ENCODE measurements at places on chromosomes 3 and 15.

DNA sequence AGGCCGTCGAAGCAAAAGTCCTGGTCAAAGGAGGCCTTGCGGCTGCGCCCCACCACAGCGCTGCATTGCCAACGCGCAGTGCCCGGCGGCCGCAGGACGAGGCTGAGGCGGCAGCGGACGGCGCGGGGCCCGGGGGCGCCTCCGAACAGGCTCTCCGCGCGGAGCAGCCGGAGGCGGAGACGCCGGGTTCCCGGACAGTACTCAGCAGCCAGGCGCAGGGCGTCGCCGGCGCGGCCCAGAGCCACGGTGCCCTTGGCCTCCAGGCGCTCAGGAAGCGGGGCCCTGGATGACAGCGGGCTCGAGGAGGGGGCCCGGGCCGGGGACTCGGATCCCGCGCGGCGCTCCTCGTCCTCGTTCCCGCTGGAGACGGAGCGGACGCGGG lies 1.1 kb downstream of the C2CD4B start:
- DNase-seq = no peak

DNA sequence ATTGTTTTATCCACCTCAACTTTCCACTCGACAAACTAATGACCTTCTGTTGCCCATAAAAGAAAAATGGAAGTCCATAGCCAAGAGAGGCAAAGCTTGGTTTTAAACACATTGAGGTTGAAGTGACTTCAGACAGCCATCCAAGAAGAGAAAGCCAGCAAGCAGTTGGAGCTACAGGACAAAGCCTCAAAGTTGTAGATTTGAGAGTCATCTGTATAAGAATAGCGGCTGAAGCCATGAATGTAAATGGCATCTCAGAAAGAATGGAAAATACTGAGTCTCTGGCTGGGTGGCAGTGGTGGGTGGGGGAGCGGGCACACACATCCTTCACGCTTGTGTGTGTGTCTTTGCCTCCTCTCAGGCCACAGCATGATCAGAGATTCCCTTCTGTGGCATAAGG lies 124.1 kb upstream of the CHRM5 start:
- no peak for DNase-seq

- DNase-seq = no peak
Measured at GRCh38 chr3:117734496-117734895, 1024.9 kb downstream of the TUSC7 start.

DNA sequence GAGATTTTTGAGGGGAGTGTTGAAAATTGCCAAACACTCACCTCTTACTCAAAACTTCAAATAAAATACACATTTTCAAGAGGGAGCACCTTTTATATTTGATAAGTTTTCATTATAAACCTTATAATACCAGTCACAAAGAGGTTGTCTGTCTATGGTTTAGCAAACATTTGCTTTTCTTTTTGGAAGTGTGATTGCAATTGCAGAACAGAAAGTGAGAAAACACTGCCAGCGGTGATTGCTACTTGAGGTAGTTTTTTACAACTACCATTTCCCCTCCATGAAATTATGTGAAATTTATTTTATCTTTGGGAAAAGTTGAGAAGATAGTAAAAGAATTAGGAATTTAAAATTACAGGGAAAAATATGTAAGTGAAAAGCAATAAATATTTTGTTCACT lies 20.1 kb downstream of the DIPK2A start:
- DNase-seq = no peak

DNA sequence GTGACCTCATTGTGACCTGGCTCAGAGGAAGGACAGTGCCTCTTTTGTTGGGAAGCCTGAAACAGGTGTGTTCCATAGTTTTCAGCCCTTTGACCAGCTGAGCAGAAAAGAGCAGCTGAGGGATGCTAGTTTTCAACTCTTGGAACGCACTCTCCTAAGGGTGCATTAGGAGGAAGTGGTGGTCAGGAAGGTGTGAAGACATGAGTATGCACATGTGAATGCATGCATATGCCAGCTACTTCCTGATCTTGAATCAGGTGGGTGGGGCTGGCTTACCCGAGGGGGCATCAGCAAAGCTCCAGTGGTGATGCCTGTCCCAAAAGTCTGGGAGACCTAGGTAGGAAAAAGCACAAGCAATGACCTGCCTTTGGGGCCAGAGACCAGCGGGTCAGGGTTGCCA lies 23.3 kb upstream of the CEMIP start:
- DNase-seq = no peak

GRCh38 chr15:57296473-57297162 lies 79.7 kb upstream of the CGNL1 start:
- DNase-seq = no peak

DNA sequence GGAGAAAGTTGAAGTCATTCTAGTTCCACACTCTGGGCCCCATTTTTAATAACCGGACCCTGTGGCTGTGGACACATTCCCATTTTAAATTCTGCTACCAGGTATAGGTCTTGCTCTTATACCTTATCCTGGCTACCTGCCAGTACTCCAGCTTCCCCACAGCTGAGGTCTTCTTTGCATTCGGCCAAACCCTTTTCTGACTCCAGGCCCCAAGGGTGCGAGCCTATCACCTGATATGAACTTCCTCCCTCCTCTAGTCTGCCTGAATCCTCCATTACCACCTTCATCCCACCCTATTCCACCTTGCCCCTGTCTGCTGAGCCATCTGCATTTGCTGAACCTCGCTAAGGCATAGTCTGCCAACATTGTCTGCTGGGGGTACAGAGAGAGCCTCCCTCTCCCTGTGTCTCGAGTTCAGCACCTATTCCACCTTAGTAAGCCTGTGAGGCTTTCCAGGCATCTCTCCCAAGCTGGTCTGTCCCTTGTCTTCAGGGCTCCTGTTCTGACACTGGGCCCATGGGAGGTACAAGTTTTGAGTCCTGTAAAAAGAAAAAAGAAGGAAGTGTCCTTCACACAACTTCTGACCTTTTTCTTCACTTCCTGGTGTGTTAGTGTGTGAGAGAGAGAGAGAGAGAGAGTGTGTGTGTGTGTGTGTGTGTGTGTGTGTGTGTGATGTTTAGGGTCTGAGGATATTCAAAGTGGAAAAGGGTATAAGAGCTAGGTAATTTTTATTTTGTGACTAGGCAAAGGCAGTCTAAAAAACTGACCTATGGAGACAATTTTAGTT lies 27.0 kb downstream of the PDE8A start:
- DNase-seq = no peak

DNA sequence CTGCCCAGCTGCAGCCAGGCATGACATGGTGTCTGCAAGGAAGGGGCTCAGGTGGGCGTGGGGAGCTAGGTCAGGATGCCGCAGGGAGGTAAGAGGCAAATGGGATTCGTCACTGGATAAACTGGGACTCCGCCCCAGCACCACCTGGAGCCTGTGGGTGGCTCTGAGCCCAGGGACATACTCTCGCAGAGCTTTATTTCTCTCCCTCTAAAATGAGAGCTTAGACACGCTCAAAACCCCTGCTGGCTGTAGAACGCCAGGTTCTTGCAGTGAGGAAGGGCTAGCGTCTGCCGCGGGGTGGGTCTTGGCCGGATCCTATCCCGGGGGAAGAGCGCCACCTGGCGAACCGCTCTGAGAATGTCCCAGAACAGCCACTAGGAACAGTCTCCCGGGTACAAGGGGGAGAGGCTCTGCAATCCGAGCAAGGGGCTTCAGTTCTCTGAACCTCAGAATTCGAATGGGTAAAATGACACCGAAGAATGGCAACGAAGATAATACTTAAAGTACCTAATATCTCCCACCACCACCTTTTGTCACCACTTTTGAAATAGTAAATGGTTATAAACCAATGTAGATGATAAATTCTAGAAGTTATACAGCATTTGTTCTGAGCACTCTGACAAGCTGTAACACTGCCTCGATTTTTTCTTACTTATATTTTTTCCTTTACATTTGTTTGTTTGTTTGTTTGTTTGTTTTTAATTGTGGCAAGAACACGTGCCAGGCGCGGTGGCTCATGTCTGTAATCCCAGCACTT lies 53.2 kb upstream of the SRGAP3 start:
- peak; percentile 73 for DNase-seq
